Ascending aorta (tissue), 2 donors: ENCODE measurements at places on chromosomes 7 and 10. TPM values are rescaled to one million over a fixed set of nuclear protein-coding genes. Genes with fewer than 3 reads are reported as not detected.
A peak's percentile ranks its signal among the peaks of the same experiment; 100 is the strongest.

Gene SPAG6
- total RNA-seq, result not detected

Gene PRRT4
- 7.6 TPM for total RNA-seq

Gene FXYD4
- not detected for total RNA-seq

Gene FAM13C
- total RNA-seq, result 10.7 TPM

Gene EN2
- total RNA-seq, result not detected

Gene TET1
- 3.9 TPM for total RNA-seq

Gene FGFBP3
- 6.6 TPM for total RNA-seq

GRCh38 chr7:15782656-15783055 is 96.2 kb upstream of the MEOX2 start:
- no peak for DNase-seq

DNA sequence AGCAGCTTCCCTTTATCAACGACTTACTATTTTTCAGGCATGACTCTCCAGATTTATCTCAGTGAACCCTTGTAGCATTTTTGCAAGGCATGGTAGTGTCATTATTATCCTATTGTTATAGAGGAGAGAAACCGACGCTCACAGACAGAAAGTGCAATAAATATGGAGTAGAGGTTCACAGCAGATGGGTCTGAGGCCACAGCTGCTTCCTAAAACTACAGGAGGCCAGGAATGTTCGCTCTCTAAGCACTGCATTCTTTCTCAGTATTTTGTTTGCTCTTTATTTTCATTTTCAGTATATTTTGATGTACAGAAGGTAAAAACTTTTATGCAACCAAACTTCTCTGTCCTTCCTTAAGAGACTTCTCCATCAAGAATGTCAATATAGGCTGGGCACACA is 4.5 kb upstream of the AEBP1 start:
- no peak for DNase-seq

GRCh38 chr10:26698909-26699308 is 1.4 kb downstream of the PDSS1 start:
- no peak for DNase-seq

DNA sequence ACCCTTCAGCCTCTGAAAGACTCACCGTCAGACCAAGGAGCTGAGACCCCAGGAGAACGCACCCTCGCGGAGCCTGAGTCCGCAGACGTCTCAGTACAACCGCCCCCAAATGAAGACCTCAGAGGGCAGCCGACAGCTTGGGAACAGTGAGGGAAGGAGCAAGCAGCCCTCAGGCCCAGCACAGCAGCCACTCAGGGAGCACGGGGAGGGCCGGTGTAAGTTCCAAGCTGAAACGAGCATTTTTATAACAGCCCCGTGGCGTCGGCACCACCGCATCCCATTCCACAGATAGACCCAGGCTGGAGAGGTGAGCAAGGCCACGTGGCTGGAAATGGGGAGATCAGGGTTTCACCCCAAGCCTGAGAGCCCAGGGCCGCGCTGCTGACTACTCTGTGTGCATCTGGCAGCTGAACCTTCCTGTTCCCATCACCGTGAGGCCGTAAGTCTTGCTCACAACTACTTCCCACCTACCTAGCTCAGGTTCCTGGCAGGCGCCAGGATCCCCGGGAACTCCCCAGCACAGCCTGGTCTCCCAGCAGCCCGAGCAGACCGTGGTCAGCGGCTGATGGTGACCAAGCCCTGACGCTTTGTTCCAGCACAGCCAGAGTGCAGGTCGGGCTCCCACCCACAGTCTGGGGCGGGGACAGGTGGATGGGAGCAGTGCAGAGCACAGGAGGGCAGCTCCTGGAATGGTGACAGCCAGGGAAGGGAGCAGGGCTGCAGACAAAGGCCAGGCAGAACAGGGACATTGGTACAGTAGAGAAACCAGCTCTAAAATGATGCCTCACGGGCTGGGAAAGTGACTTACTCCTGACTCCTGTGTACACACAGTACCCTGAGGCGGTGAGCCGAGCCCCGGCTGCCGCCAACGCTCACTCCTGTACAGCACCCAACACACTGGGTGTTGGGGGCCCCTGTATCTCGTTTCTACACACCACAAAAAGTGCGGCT is 6.1 kb upstream of the NOM1 start:
- no peak for DNase-seq

DNA sequence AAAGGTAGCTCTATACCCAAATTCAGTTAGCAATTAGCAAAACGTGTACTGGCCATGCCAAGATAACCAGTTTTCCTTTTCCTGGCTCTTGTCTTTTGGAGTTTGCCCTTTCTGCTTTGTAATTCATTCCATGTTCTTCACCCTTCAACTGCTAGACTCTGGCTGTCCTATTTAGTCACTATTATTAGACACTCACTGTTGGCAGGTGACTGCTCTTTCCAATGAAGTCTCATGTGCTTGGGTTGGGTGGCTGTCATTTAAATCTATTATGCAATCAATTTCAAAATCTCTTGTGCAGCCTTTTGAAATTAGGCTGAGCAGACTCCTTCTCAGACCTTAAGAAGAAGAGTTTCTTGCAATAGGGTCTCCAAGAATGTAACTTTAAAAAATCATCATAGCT is 266.5 kb downstream of the GPR158 start:
- DNase-seq, result no peak

DNA sequence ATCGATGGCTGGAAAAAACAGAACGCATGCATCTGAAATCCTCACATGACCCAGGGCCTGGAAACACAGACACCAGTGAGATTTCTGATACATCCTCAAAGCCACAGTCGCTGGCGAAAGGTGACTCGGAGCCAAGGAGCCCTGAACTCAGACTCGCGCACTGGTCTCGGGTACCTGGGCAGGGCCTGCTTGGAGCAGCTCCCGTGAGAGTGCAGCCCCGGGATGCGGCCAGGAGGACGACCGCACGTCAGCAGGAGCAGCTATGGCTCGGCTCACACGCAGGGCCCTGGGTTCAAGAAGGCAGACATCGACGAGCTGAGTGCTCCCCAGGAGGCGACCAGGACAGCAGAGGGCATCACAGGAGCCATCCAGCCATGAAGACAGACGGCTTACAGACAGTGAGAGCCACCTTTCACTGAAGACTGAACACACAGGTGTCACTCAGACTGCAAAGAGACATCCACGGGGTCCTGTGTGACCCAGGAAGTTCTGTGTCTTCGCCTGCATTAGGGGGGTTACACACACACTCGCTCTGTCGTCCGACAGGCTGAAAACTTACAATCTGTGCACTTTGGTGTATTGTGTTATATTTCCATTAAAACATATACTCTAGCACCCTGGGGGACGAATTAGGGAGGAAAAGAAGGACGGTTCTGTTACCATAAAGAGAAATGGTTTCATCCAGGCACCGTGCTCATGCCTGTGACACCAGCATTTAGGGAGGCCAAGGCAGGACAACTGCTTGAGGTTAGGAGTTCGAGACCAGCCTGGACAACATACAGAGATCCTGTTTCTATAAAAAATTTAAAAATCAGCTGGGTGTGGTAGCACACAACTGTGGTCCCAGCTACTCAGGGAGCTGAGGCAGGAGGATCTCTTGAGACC is 227.7 kb downstream of the MAD1L1 start:
- no peak for DNase-seq

DNA sequence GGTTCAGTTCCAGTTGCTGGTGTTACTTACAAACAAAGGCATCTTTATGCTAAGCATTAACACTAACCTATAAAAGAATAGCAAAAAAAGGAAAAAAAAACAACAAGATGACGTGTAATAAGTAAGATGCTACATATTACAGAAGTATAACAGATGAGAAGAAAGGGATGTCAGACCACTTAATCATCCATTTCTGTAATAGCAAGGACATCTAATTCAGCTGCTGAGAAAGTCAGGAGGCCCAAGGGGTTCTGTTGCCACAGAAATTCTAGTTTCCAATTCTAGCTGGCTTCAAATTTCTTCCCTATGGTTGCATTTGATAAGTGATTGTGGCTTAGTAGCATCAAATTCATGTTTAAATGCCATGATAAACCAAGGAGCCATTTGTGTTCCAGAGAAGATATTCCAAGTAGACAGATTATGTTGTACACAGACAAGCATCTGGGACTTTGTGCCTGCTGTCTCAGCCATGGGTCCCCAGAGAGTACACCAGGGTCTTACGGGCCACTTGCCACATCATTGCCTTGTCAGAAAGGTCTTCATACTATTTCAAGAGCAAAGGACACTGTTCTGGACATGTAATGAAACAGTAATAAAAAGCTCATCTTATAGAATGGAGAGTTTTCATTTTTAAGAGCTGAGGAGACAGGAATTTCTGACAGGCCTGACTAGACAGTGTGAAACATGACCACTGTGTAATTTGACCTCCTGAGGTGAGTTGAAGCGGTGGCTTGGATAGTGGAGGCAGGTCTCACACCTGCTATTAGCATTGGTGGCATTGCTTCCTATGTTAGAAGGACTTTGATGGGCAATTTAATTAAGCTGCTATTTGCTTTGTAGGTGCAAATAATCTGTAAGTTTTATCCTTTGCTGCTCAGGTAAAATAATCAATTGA is 4.2 kb upstream of the ASB4 start:
- no peak for DNase-seq

GRCh38 chr7:40057292-40057691 is 77.1 kb downstream of the MPLKIP start:
- DNase-seq, result no peak

DNA sequence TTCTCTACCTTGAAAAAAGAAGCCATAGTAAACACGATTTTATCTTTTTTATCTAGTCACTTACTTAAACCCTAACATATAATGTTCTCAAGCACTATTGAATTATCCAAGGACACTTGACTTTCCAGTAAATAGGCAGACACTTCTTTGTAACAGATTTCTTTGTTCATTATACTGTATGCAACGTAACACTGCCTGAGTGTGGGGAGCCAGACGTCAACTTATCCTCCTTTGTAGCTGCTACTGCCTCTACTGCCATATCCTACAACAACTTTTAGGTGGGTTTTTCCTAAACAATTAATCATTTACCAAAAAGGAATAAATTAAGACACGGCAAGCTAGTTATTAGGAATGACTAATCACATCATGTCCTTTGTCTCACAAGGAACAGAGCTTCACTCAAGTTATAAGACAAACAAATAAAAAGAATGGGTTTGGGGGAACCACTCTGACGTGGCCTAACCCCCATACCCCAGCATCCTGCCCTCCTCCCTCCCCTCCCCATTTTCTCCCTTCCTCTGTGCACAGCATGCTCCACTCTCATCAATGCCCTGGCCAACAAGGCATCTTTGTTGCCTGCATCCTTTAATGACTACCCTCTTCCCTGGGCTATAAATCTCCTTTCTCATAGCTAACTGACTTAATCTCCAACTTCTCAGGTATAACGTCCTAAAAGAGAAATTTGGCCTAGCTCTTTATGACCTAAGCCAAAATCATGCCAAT is 43.3 kb downstream of the DOCK4 start:
- DNase-seq, result no peak

GRCh38 chr10:127492607-127493250 is 56.4 kb upstream of the NPS start:
- no peak for DNase-seq

- DNase-seq, result peak; percentile 77
Measured at GRCh38 chr10:68330852-68331454, 911 bp upstream of the HNRNPH3 start.

DNA sequence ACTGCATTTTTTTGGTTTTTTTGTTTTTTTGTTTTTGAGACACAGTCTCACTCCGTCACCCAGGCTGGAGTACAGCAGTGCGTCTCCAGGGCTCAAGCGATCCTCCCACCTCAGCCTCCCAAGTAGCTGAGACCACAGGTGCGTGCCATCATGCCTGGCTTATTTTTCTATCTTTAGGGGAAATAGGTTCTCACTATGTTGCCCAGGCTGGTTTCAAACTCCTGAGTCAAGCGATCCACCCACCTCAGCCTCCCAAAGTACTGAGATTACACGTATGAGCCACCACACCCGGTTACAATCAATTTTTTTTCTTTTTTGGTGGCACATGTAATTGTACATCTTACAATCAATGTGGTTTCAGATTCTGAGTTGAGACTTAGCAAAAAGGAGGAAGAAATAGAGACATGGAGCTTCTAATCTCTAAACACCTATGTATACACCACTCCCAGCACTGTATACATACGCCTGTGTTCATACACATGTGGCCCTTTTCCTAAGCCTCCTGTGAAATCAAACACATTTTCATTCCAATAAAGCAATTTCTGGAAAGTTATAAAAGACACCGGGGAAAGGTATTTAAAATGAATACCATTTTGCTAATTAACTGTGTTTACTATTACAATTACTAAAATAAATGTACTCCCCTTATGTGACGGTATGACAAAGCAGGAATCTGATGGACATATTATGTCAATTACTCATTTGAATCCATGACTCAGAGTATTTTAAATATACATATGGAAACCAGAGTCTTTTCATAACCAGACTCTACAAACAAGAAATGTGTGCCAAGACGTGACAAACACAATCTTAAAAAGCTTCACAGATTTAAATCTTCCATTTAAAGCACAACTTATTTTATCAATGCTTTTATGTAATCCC is 40.9 kb downstream of the SMURF1 start:
- no peak for DNase-seq

DNA sequence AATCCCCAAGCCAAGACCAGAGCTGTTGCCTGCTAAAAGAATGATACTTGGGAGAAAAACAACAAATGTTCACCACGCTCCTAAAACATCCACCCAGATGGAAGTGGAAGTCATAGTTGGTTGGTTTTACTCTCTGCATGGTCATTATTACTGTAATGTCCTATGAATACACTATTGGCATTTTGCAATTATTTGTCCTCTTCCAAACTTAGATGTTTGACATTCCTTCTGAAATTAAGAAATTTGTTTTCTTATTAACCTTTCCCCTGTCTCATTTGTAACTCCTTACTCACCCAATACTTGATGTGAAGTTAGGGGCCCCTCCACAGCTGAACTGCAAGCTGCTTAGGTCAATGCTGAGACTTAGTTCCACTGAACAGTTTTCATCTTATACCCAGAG is 383.3 kb downstream of the INHBA start:
- DNase-seq, result no peak

- no peak for DNase-seq
Measured at GRCh38 chr10:126090443-126090842, 194.1 kb downstream of the FANK1 start.

GRCh38 chr7:103714376-103714927 is 268.4 kb upstream of the SLC26A5 start:
- no peak for DNase-seq

DNA sequence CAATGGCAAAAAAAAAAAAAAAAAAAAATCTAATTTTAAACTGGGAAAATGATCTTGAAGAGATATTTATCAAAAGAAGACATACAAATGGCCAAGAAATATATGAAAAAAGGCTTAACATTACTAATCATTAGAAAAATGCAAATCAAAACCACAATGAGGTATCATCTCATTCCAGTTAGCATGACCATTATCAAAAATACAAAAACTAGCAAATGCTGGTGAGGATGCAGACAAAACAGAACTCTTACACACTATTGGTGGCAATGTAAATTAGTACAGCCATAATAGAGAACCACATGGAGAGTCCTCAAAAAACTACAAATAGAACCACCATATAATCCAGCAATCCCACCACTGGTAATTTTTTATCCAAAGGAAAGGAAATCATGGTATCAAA is 489.6 kb downstream of the TNS3 start:
- no peak for DNase-seq

GRCh38 chr7:102260856-102261255 is 25.8 kb upstream of the SH2B2 start:
- no peak for DNase-seq
